ENCODE measurements at places on chromosomes 3 and 15.

- DNase-seq, result no peak
These were observed 255.2 kb downstream of the NR2F2 start for GRCh38 chr15:96585484-96586386.

- no peak for DNase-seq
These were observed 263.9 kb upstream of the STT3B start for GRCh38 chr3:31268868-31269267.

GRCh38 chr3:138560501-138560900 is 33.6 kb downstream of the CEP70 start:
- no peak for DNase-seq

GRCh38 chr3:118533676-118534075 is 501.0 kb downstream of the IGSF11 start:
- DNase-seq, result no peak

DNA sequence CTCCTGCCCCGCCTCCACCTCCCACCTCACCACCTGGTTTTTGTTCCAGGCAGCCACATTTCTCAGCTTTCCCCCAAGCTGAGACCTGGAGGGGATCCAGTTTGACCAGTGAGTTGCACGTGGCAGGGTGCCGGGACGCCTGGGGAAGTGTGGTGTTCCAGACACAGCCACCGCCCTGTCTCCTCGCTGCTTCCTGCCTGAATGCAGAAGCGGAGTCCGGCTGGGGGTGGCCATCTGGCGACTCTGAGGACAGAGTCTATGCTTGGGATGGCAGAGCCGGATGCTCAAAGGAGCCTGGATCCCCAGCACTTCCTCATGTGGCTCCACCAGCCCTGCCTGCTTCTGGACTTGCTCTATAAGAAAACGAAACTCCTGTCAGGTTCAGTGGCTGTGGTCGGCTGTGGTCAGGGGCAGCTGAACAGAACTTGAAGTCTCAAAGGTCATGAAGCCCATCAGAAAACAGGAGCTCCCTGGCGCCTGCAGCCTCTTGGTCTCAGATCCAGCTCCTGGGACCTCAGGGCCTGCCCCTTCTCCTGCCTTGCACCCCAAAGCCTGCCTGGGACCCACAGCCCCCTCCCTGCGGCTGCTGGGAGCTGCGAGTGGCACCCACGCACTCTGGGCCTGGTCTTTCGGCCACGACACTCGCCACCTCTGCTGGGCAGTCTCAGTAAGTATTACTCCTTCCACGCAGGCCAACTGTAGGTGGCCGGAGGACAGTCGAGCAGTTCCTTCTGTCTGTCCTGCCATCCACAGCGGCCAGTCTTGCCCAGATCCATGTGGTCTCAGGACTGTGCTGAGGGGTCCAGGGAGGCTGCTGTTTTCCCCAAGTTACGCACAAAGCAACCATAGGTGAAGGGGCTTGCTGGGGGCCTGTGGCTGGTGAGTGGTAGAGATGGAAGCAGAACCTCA is 112.8 kb upstream of the MEF2A start:
- no peak for DNase-seq

DNA sequence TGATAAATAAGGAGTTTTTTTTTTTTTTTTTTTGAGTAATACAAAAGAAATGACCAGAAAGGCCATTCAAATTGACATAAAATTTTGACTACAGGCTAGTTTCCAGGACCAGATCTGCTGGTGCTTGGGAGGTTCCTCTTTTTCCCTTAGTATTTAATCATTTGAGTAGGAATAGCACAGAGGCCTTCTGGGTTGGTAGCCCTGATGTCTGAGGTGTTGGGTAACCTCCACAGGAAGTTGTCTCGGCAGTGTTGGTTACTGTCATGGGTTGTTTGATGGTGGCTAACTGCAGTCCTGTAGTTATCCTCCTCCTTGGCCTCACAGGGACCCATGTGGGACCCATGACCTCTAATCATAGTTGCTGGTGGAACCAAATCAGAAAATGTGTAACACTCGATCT is 91.1 kb downstream of the USP13 start:
- no peak for DNase-seq

DNA sequence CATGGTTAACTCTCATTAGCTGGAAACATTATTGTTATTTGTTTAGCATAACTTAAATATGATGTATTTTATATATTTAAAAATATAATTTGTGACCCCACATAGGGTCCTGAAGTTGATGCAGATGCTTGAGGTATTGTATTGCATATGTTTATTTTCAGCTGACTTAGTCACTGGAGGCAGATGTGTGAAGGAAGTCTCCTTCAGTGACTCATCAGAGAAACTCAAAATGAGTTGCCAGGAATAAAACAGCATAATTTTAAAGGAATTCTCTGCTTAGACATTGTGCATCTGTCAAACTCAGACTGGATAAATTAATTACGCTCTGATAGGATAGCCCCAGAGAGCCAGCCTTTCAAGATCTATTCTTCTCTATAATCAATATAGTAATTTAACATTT is 7.9 kb upstream of the OR4F6 start:
- no peak for DNase-seq

Data from GOT3 (cell line).